ENCODE measurements at places on chromosomes 1 and 21.
A peak's percentile ranks its signal among the peaks of the same experiment; 100 is the strongest.

- DNase-seq: no peak
Measured at GRCh38 chr1:13818926-13819325, 118.9 kb downstream of the PRDM2 start.

GRCh38 chr1:41386196-41386663, 25.0 kb downstream of the FOXO6 start:
- DNase-seq: no peak

DNA sequence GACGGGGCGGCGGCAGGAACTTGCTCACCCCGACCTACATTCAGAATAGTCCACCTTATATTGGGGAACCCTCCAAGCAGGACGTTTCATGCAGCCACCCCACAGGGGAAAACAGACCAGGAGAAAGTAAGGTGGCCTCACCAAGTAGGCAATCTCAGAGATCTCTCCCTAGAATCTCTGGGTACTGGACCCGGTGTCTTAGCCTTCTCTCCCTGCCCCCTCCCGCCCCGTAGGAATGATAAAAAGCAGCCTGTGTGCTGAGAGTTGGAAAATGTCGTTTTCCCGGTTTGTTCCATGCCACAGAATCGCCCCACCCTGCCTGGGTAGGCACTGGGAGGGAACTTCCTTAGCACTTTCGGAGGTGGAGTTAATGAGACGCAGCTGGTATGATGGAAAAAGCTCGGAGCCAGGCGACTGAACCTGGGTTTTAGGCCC, 789 bp upstream of the PTPN14 start:
- peak; percentile 66 for DNase-seq

DNA sequence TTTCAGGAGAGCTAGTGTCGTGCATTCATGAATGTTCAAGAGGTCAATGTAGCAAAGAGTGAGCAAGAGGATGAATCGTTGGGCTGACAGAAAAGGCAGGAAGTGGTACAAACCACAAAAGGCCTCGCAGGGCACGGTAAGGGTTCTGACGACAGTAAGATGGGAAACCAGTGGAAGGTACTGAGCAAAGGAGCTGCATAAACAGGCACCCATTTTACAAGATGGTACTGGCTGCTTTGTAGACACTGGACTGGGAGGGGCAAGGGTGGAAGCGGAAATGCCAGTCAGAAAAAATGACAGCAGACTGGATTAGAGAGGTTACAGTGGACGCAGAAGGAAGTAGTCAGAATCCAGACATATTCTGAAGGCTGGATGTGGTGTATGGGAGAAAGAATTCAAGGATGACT, 123.5 kb downstream of the PTPN14 start:
- DNase-seq: peak; percentile 96

GRCh38 chr1:24826510-24826909, 81.3 kb downstream of the CLIC4 start:
- no peak for DNase-seq

GRCh38 chr1:8422510-8423268, 104.8 kb downstream of the SLC45A1 start:
- no peak for DNase-seq

GRCh38 chr1:64046243-64046642, 157.2 kb upstream of the UBE2U start:
- no peak for DNase-seq

DNA sequence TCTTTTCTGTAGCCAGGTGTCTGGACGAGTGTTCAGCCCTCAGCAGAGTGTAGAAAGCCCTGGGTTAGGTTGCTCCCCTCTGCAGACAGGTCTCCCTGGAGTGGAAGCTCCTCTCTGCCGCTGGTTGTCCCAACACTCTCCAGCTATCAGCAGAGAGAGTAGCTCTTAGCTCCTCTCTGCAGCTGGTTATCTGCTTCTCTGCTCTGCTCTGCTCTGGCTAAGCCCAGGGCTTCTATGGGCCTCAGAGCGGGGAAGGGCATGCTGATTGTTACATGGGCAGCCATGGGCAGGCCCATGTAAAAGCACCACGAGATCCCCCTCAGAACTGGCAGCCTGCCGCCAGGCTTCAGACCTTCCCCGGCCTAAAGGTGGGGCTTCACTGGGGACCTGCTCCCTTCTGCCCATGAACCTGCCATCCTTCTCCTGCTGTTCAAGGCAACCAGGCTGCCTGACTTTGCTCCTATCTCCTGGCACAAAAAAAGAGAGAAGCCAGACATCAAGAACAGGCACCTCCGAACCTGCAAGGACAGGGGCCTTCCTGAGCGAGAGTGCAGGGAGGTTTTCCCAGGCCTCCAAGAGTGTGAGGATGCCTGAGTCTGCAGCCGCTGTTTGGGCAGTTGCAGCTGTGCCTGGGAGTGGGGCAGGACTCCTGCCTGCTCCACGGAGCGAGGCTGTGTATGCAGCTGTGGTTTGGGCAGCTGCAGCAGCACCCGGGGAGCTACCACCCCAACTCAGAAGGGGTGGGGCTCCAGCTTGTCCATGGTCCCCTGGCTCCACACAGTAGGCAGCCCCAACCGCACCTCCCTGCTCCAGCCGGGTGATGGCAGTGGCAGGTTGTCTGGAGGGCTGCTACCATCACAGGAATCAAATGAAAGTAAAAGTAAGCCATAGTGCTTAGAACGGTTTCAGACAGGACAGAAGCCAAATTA, 973.7 kb downstream of the LTN1 start:
- no peak for DNase-seq

- peak; percentile 92 for DNase-seq
Measured at GRCh38 chr1:221263831-221264767, 384.9 kb downstream of the HLX start.

DNA sequence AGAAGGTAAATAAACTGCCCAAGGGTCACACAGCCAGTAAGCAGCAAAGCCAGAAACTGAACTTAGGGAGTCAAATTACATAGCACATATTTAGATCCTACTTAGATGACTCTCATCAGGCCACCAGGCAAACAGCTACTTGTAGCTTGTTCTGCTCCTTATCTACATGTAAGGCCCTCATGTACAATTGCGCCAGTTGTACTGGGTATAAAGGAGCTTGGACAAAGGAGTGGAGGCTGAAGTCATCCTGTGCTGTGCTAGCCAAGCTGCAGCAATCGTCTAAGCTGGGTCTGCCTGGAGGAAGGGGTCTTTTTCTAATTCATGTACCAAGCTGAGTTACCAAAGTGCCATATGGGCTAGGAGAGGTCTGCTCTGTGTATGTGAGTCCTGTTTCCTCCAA, 12.8 kb downstream of the ETNK2 start:
- no peak for DNase-seq

- DNase-seq: no peak
Measured at GRCh38 chr1:216224233-216224632, 199.0 kb downstream of the USH2A start.

DNA sequence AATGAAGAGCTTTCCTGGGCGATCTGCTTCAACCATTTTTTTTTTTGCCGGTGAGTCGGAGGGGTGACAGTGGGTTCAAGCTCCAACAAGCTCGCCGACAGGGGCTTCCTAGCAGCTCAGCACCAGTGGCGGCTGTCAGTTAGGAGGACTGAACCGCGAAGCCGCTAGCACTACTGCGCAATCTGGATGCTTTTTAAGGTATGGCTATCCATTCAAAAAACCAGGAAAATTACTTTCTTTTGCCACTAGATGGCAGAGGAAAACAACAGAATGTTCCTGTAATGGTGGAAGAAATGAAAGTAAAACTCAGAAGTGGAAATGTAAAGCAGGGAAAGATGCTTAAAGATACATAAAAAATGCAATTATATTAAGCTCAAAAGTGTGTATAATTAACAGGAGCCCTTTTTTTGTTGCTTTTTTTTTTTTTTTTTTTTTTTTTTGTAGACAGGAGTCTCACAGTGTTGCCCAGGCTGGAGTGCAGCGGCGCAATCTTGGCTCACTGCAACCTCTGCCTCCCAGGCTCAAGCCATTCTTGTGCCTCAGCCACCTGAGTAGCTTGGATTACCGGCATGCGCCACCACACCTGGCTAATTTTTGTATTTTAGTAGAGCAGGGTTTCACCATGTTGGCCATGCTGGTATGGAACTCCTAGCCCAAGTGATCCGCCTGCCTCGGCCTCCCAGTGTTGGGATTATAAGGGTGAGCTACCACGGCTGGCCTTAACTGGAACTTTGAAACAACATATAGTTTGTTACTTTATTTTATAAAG, 8.5 kb downstream of the KYAT3 start:
- DNase-seq: peak; percentile 73

DNA sequence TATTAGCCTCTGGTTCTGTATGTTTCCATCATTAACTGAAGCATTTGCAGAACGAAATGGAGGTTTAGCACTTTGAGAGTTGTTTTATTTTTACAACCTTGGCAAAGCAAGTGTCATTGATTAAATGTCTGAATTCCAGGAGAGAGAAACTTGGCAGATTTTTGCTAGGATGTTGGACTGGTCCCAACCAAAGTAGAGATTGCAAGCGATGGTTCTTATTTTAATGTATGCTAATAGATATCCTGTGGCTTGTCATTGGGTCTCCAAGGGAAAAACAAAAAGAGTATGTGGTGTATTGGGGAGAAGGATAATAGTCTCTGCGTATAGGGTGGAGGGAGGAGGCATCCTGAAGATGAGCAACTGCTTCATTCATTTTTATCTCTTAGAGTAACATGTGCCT, 457.2 kb upstream of the RUNX1 start:
- DNase-seq: no peak
